ENCODE measurements at places on chromosomes 2 and 18. TPM values are rescaled to one million over a fixed set of nuclear protein-coding genes. Genes with fewer than 3 reads are reported as not detected.

- H3K27me3 ChIP-seq: no peaks in the 10 kb centered on the region
- H3K4me1 ChIP-seq: no peaks in the 10 kb centered on the region
- DNase-seq: no peak
Observed at GRCh38 chr2:174753038-174753633, 11.1 kb downstream of the CHRNA1 start.

DNA sequence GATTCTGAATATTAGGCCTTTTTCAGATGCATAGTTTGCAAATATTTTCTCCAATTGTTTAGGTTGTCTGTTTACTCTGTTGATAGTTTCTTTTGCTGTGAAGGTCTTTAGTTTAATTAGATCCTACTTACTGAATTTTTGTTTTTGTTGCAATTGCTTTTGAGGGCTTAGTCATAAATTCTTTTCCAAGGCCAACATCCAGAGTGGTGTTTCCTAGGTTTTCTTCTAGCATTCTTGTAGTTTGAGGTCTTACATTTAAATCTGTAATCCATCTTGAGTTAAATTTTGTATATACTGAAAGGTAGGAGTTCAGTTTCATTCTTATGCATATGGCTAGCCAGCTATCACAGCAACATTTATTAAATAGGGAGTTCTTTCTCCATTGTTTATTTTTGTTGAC, 404.8 kb downstream of the LNPK start:
- no peaks in the 10 kb centered on the region for H3K36me3 ChIP-seq
- DNase-seq: no peak
- H3K4me3 ChIP-seq: no peak overlapping the region
- no peaks in the 10 kb centered on the region for H3K27me3 ChIP-seq
- no peaks in the 10 kb centered on the region for H3K4me1 ChIP-seq
- H3K27ac ChIP-seq: no peak overlapping the region

- DNase-seq: no peak
- H3K4me3 ChIP-seq: no peak overlapping the region
Observed at GRCh38 chr2:25620711-25621110, 52.7 kb downstream of the DTNB start.

DNA sequence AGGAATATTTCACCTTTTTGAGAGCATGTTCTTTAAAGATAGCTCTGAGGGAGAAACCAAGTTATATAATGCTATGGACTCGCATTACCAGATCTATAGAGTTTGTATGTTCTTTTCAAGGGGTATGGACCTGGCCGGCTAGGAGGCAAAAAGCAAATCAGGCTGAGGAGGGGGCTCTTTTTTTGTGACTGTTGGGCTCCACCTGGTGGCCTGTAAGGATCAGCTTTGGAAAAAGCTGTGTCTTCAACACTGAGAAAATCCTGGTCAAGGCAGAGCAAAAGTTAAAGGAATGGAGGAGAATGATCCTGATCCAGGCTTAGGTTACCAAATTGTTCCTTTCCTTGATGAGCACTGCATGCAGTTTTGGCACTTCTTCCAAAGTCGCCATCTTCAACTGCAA, 180.5 kb downstream of the DIS3L2 start:
- no peak for DNase-seq
- H3K27ac ChIP-seq: no peak overlapping the region
- no peaks in the 10 kb centered on the region for H3K36me3 ChIP-seq

DNA sequence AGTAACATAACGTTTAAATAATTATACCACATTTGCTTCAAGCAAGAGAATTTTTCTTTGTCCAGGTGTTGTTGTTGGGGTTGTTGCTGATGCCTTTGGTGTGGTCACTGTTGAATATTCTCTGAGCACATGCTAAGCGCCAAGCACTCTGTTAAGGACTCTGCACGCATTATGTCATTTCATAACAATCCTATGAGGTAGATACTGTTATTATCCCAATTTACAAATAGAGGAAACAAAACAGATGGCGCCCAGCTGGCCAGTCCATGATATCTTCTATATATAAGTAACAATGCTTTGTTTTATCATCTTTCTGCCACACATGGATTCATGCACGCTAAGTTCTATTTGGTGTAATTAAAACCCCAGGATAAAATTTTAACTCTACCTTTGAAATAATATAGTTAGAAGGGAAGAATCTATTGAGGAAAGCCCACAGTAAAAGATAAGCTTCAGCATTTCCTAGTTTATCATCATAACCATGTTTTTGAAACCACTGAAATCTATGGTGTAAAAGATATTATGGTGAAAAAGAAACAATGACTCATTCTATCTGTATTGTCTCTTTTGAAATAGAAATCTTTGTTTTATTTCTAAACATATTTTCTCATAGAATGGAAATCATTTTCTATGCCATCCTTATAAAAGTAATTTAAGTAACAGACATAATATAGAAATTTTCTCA, 199.7 kb downstream of the PID1 start:
- H3K4me3 ChIP-seq: no peak overlapping the region
- H3K27me3 ChIP-seq: no peaks in the 10 kb centered on the region
- no peaks in the 10 kb centered on the region for H3K36me3 ChIP-seq
- DNase-seq: no peak
- H3K27ac ChIP-seq: no peak overlapping the region

DNA sequence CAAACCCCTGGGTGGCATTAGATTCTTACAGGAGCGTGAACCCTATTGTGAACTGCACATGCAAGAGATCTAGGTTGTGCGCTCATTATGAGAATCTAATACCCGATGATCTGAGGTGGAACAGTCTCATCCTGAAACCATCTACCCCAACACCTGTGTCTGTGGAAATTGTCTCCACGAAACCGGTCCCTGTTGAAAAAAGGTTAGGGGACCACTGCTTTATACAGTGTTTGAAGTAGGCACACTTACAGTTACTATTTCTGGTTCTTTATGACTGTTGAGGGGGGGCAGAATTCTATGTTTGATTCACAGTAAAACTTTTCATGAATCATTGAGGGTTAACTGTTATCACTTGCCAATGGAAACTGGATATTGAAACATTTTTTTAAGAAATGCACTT, 72.0 kb downstream of the RIF1 start:
- no peaks in the 10 kb centered on the region for H3K36me3 ChIP-seq
- H3K4me1 ChIP-seq: no peaks in the 10 kb centered on the region
- no peaks in the 10 kb centered on the region for H3K27me3 ChIP-seq
- DNase-seq: no peak
- H3K4me3 ChIP-seq: no peak overlapping the region

The MRPL33 gene
- total RNA-seq: 89.4 TPM

The EGR4 gene
- not detected for total RNA-seq
